ENCODE measurements at places on chromosomes 1 and 21. TPM values are rescaled to one million over a fixed set of nuclear protein-coding genes. Genes with fewer than 3 reads are reported as not detected.

The RPE65 gene
- 0.32 TPM for total RNA-seq

The SEMA6C gene
- total RNA-seq = 1.7 TPM

The OR2L13 gene
- total RNA-seq = not detected

The NEXN gene
- total RNA-seq = 10.9 TPM

The PTPN7 gene
- not detected for total RNA-seq

The SNX7 gene
- 42.8 TPM for total RNA-seq

The C1orf210 gene
- not detected for total RNA-seq

The GBP5 gene
- not detected for total RNA-seq

The HES4 gene
- 13.4 TPM for total RNA-seq

The GUCA2A gene
- total RNA-seq = not detected

The LCE1B gene
- total RNA-seq = not detected

The FCMR gene
- 0.39 TPM for total RNA-seq

The PDE9A gene
- 6.9 TPM for total RNA-seq

The ADGRL2 gene
- 188 TPM for total RNA-seq

The TM2D1 gene
- total RNA-seq = 38.9 TPM

The PEX14 gene
- total RNA-seq = 20.8 TPM

The NR1I3 gene
- not detected for total RNA-seq

The KRTAP19-3 gene
- total RNA-seq = not detected

The THEM5 gene
- not detected for total RNA-seq

The CAMK2N1 gene
- 72.7 TPM for total RNA-seq

The G0S2 gene
- total RNA-seq = 26.1 TPM

The SETDB1 gene
- 20.0 TPM for total RNA-seq

The ANKRD65 gene
- 3.1 TPM for total RNA-seq

The ARHGEF16 gene
- total RNA-seq = 1.2 TPM

The GAS5 gene
- 536 TPM for total RNA-seq

The BTBD8 gene
- total RNA-seq = 3.9 TPM

The GPR37L1 gene
- total RNA-seq = not detected

The RGS16 gene
- 0.39 TPM for total RNA-seq

The TFF2 gene
- not detected for total RNA-seq

The HHIPL2 gene
- not detected for total RNA-seq

The KDF1 gene
- not detected for total RNA-seq

The TMEM54 gene
- total RNA-seq = 113 TPM

The ACTL8 gene
- 0.08 TPM for total RNA-seq

The ADCY10 gene
- total RNA-seq = 1.2 TPM
